Activated CD4-positive, alpha-beta T cell treated with anti-CD3 and anti-CD28 coated beads, Interleukin-10, Interleukin-2, amounts not matched to agents 100 ng/mL and 50 ng/mL, durations not matched to agents 16 hours and 8 hours (primary cell): ENCODE measurements at places on chromosomes 5 and 9.

DNA sequence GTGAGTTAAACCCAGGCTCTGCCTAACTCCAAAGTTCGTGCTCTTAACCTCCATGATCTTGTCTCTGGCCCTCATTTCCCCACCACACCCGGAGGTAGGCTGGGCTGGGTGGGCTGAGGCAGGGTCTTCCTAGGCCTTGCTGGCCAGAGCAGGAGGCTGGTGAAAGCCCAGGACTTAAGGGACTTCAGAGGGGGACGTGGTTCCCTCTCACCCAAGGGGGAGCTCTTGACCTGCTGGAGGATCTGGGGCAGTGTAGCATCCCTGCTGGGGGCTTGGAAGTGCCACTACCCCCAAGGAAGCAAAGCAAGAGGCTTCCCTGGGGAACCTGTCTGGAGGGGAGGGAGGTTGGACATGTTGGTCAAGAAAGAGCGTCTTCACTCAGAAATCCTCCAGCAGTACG is 14.7 kb downstream of the PITX1 start:
- no peak for DNase-seq

- DNase-seq, result no peak
These were observed 16.0 kb downstream of the MPDZ start for GRCh38 chr9:13263511-13263910.

DNA sequence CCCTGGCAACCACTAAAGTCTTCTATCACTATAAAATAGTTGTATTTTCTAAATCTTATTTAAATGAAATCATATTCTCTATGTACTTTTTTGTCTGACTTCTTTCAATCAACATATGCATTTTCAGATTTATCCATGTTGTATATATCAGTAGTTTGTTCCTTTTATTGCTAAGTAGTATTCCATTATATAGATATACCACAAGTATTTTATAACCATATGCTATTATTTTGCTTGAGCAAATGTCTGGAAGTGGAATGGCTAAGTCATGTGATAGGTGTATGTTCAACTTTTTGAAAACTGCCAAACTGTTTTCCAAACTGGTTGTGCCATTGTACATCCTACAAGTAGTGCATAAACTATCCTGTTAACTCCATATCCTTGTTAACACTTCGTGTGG is 131.1 kb downstream of the CWC27 start:
- DNase-seq, result no peak

DNA sequence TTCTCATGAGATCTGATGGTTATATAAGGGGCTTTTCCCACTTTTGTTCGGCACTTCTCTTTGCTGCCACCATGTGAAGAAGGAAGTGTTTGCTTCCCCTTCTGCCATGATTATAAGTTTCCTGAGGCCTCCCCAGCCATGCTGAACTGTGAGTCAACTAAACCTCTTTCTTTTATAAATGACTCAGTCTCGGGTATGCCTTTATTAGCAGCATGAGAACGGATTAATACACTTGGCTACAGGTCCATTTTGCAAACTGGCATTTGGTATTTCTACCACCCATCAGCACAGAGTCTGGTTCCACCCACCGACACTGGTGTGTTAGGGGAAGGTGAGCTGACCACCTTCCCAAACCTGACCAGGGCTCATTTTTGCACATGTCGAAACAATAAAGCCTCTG is 47.9 kb upstream of the RARS1 start:
- no peak for DNase-seq

DNA sequence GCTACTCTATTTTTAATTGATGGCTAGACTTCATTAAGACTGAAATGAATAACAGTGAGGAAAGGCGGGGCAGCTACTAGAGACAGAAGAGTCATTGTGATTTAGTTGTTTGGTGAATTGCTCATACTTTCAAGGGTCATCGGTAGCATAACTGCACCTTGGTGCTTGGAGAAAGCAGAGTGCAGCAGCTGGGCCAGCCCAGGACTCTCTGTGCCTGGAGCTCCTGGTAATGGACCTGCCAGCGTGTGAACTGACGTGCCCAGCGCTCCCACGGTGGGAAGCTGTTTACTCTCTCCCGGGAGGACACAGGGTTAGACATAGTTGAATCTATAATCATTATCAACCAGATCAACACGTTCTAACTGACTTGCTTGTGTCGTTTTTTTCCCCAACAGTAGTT is 42.9 kb downstream of the LURAP1L start:
- DNase-seq, result no peak

- DNase-seq, result no peak
These were observed 20.1 kb downstream of the PCSK1 start for GRCh38 chr5:96412868-96413449.

DNA sequence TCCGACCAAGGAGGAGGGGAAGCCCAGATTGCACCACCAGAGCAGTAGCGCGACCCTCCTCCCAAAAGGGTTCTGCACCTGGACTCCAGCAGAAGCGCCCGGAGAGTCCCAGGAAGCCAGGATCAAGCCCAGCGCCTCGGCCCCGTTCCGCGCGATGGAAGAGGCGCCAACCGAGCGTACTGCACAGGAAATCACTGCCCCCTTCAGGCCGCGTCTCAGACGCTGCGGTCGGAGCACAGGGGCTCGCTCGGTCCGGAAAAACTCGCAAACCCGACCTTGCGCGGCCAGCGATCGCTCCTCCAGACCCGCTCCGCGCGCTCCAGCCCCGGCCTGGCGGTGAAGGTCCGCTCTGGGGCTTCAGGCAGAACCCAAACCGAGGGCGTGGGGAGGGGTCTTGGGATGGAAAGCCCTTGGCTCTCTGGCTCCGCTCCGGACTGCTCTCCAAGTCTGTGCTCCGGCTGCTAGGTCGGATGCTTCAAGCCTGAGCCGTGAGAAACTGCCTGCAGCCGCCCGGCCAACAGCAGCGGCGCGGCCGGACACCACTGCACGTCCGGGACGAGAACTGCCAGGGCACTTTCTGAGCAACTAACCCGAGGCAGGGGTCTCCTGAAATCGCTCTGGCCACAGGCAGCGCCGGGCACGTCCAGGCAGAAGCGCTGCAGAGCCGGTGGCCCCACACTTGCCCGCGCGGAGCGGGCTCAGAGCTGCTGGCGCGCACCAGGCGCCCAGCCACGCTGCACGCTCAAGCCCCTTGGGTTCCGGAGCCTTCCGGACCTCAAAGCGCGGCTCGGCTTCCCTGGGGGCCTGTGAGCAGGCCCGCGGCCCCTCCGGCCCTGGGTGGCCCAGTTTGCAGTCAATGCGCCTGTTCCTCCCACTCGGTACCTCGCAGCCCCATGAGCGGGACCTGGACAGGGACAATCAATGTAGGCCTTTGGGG is 1.3 kb downstream of the GABBR2 start:
- DNase-seq, result peak; percentile 52

DNA sequence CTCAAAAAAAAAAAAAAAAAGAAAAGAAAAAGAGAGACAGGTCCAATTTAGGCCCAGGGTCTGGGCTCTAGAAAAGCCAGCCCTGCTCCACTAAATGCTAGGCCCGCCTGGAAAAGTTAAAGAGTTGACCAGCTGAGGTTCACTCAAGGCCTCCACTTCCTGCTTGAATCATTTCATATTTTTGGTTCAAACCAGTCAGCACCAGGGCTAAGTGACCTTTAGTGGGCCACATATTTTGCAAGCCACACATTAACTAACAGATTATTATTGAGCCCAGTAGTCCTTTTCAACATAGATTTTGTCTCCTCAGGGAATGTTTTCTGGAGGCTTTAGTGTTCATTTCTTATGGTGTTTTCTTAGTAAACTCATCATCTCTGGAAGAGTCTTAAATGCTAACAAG is 156.6 kb downstream of the TLR4 start:
- no peak for DNase-seq

- no peak for DNase-seq
These were observed 46.5 kb downstream of the EPB41L4A start for GRCh38 chr5:112372543-112372942.

GRCh38 chr5:64050296-64050695 is 88.1 kb upstream of the HTR1A start:
- no peak for DNase-seq

- no peak for DNase-seq
These were observed 133.6 kb upstream of the GLRA1 start for GRCh38 chr5:152058267-152058666.

DNA sequence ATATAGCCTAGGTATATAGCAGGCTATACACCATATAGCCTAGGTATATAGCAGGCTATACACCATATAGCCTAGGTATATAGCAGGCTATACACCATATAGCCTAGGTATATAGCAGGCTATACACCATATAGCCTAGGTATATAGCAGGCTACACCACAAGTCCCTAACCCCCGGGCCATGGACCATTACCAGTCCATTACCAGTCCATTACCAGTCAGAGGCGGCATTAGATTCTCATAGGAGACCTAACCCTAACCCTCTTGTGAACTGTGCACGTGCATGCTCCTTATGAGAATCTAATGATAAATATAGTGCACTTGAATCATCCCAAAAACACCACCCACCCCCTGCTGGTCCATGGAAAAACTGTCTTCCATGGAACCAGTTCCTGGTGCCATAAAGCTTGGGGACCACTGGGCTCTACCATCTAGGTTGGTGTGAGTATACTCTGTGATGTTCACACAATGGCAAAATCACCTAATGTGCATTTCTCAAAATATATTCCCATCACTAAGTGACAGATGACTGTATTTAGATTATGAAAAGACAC is 4.7 kb downstream of the PLIN2 start:
- DNase-seq, result no peak

DNA sequence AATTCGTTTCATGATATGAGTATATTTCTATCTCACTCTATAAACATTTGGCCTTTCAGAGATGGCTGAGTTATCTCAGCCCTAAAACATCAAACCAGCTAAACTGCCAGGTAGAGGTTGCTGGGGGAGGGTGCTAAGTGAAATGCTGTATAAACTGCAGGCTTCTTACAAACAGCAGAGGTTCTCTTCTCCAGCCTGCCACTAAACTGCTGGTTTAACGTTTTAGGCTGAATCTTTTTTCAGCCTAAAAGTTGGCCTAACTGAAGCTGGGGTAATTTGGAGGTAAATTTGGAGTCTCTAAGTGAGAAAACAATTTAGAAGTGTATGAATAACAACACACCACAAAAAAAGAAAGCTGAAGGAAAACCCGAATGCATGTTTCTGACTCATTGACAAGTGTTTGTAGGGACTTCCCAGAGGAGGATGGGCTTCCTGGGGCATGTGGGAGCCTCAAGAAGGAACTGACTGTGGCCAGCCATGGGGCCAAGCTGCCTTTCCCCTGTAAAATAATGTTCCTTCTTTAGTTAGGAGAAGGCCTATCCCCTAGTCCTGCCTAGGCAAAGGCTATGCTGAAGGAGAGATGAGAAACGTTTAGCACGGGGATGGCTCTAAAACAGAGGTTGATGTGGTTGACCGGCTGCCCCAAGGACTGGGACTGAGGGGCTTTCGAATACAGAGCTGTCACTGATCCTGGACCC is 44.3 kb downstream of the SLC28A3 start:
- DNase-seq, result peak; percentile 89

DNA sequence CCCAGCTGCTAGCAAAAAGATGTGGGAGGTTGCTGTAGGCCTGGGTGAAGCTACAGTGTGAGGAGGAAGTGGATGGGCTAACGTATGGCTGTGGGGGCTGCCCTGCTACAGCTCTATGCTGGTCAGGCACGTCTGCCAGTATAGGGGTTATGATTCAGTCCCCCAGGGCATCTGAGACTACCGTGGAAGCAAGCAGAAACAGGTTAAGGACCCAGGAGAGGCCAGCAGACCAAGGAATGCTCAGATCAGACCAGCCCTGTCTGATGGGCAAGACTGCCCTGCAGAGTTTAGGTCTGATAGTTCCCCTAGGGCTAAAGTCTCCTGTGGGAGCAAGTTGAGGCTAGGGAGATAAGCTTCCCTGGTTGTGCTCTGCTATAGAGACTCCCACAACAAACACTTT is 416.1 kb upstream of the CTNND2 start:
- DNase-seq, result no peak

DNA sequence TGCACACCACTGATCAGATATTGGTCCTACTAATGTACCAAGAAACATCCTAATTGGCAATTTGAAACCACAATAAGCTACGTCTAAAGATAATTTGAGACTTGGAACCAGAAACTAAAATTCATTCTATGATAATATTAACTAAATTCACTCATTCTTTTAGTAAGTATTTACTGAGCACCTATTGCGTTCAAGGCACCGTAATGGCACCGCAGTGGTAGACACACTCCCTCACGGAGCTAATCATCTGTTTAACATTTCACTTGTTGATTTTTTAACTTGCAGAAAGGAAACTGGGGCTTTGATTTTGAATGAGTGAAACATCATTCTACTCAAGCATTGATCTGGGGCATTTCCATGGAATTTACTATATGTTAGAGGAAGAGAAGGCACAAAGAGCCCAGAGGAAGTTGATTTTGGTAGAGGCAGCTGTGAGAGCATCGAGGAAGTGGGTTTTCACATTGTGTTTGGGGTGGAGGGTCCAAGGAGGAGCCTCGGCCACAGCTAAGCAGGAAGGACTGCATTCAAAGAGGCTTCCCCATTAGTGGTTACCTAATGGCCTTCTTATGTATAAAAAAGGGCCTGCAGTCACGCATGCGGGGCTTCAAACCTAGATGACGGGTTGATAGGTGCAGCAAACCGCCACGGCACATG is 7.1 kb downstream of the RAPGEF1 start:
- peak; percentile 76 for DNase-seq

DNA sequence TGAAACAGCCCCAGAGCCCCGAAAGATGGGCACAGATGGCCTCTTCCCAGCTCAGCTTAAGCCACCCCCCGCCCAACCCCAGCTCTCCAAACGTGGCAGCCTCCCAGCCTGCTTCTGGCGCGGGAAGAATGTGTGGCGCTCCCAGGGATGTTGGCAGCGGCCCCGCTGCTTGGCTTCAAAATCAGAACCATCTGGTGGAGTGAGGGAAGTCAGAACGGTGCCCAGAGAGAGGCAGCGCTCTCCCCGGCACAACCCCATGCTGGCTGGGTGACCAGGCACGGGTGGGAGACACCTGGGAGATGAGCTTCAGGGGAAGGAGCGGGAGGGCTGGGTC is 72.7 kb upstream of the ORM1 start:
- no peak for DNase-seq

DNA sequence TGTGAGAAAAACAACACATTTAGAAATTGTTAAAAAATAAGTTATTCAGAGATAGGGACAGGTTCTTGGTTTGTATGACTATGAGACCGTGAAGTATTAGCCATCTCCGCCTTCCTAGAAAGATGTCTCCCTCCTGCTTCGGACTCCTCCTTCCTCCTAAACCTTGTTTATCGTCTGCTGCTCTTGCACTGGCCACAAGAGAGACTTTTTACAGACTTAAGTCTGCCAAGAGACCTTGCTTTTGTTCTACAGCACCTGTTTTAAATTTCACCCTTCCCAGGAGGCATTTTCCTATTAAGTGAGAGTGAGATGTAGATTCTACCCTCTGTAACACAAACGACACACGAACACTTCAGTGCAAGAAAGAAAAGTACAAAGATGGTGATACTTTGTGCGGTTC is 274.6 kb downstream of the ARHGEF28 start:
- DNase-seq, result no peak
